ENCODE measurements at places on chromosomes 7 and 10.

- DNase-seq, result no peak
Measured at GRCh38 chr7:124413029-124413428, 352.6 kb downstream of the GPR37 start.

GRCh38 chr7:20407585-20408466 is 77.1 kb downstream of the ITGB8 start:
- no peak for DNase-seq

- no peak for DNase-seq
Measured at GRCh38 chr10:58578366-58578765, 65.7 kb downstream of the BICC1 start.

GRCh38 chr7:149245244-149245643 is 5.8 kb downstream of the ZNF212 start:
- no peak for DNase-seq

- peak; percentile 57 for DNase-seq
Measured at GRCh38 chr10:5629303-5630111, 36.9 kb downstream of the ASB13 start.

- DNase-seq, result no peak
Measured at GRCh38 chr7:39745320-39745719, 121.9 kb downstream of the RALA start.

DNA sequence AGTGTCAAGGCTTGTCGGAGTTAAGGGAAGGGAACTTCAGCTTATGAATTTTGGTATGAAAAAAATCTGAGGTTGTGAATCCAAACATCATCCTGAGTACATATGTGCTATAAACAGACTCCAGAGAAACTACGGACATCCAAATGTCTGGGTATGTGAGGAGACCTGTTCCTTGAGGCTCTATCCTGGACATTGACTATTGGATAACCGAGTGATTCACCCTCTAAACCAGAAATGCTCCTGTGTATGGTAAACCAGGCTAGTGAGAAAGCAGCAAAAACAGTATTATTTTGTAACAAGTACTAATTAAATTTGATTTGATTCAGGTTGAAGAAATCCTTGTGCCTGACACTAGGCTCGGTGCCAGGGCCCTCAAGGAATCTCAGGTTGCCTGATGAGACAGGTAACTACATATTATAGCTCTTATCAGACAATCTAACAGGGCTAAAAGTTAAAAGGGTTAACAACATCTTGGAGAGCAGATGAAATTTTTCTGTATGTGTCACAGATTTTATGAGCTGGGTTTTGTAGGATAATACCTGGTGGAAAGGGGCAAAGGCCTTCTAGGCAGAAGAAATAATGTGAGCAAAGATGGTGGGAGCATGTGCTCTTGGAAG is 10.4 kb upstream of the STOX1 start:
- no peak for DNase-seq

DNA sequence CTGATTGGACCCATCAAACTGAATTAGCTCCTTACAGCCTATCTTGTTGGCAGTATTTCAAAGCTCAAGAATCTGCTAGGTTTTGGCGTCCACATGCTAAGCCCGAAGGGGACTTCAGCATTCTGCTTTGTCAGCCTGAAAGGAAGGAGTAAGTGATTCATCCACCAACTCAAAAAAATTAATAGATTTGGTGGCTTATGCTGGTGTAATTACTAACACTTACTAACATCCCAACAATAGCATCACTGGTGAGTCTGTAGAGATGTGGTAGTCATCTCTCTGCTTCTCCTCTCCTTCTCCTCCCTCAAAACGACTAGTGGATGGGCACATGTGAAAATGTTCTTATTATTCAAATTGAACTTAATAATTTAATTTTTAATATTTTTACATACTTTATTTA is 53.8 kb upstream of the EGR2 start:
- DNase-seq, result no peak

DNA sequence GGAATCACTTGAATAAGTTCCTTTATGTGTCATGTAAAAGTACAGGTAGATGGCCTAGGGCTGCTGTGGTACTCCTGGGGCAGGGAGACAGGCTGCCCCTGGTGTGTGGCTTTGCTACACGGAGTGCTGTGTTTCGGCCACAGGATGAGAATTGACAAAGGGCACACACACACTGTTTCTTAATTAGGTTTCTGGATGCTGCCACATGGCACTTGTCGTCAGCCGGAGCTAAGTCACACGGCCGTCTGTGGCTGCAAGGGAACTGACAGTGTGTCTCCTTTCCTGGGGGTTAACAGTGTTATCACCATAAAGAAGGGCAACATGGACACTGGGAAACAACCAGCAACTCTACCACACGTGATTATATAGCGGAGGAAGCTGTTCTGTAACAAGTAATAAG is 55.7 kb upstream of the CREB5 start:
- DNase-seq, result no peak

DNA sequence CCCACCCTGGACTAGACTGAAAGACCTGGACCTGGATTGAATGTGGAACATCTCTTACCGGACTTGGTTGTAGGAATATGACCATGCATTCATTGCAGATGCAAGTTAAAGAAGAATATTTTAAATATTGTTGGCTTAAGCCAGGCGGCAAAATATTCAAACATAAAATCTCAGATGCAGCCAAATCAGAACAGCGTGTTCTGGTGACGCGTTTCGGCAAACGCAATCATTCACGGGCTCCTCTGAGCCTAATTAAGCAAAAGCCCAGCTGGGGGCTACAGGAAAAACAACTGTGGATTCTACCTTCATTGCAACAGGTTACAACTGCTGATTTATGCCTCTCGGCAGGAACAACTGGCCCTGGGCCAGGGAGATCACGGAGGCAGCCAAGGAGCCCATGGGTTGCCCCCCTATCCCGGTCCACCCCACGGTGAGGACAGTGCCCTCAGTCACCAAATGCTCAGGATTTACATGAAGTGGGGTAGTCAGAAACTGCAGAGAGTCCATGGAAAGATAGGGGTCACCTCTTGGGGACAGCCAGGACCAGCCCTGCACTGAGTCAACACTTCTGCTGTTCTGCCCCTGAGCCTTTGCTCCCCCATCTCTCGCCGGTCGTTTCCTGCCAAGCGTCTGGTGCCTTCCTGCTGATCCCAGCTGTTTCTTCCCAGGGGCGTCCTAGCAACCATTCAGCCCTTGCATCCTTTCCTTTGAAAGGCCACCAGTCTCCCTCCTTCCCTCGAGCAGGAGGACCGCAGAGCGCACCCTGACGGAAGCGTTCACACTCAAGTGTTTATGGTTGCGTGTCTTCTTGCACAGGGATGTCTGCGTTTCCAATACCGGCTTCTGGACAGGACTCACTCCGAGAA is 64.4 kb upstream of the SFMBT2 start:
- no peak for DNase-seq

DNA sequence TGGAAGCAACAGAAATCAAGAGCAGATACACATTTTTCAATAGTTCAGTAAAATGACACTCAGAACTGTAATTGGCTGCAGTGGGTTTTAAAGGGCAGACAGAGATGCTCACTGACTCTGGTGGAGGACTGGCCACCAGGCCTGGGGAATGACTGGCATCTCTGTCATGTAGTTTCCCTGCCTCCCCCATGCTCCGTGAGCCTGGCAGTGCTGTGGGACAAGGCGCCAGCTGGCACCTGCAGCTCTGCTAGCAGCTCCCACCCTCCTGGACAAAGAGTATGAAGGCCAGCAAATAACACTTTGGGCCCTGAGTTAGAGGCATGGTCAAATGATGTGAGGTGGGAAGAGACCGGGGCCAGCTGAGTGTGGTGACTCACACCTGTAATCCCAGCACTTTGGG is 15.0 kb downstream of the TSPAN33 start:
- DNase-seq, result no peak

GRCh38 chr7:24365606-24366005 is 81.6 kb downstream of the NPY start:
- no peak for DNase-seq

DNA sequence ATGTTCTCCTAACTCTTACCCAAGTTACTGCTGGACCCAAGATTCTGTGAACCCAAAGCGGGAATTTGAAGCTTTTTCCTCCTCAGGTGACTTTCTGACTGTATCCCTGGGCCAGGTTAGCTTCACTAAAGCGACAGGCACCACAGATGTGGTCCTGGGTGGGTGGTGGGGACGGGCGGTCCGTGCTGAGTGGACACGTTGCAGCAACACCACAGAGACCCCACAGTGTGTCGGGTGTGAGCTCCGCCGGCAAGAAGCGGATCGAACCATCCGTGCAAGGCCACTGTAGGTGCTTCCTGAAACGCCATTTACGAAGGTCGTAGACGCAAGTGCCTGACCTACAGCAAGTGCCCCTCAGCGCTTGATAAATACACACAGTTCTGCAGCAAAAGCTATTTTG is 325.9 kb downstream of the ADARB2 start:
- no peak for DNase-seq

- DNase-seq, result no peak
Measured at GRCh38 chr10:95168694-95169093, 25.3 kb upstream of the ACSM6 start.

DNA sequence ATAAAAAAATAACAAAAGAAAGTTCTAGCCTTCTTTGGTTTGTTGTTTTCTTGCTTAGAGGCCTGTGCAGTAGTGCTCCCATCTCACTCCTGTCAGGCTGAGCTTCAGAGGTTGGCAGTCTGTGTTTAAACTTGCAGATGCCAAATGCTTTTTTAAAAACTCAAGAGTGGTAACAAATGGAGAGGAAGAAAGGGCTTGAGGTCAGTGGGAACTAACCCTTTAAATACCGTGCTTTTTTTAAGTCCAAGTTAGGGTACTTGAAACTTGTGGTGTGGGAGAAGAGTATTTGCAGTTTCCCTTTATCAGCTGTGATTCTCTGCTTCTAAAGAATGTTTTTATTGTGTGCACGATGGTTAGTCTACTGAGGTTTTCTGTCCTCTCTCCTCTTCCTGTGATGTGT is 29.4 kb downstream of the ZRANB1 start:
- no peak for DNase-seq

DNA sequence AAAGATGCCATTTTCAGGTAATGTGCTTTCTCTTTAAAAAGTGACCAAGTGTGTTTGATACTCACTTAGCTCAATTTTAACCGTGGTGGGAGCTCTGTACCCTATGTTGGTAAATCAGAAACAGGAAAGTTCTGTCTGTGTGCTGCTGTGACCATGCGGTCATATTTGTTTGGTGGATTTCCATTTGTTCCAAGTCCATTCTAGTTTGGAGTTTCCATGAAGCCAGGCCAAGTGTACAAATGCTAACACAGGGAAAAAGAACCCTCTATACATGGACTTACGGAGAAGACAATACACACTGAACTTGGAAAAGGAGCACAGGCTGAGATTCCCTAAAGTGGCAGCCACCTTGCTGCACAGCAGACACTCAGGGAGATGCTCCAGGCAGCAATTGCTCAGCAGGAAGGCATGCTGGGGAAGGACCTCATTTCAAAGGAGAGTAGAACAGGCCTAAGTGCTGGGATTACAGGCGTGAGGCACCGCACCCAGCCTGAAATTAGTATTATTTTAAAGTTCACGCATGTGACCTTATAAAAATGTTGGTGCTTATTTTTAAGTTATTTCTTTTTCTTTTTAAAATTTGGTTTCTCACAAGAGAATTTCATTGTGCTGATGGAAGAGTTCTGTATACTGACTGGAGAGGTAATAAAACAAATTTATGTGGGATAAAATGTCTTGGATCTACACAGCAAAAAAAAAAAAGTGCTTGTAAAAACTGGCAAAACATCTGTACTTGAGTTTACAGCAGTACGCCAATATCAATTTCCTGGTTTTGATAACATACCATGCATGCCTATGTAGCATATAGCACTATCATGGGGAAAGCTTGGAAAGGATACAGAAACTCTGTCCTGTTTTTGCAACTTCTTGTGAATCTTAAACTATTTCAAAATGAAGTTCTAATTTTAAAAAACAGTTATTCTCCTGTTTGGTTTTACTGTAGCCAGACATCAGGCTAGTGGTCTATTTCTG is 436.2 kb downstream of the KCNMA1 start:
- no peak for DNase-seq

GRCh38 chr10:121355161-121355560 is 243.1 kb downstream of the FGFR2 start:
- no peak for DNase-seq
